ENCODE measurements at places on chromosomes 6 and 20. TPM values are rescaled to one million over a fixed set of nuclear protein-coding genes. Genes with fewer than 3 reads are reported as not detected.
A peak's percentile ranks its signal among the peaks of the same experiment; 100 is the strongest.

DNA sequence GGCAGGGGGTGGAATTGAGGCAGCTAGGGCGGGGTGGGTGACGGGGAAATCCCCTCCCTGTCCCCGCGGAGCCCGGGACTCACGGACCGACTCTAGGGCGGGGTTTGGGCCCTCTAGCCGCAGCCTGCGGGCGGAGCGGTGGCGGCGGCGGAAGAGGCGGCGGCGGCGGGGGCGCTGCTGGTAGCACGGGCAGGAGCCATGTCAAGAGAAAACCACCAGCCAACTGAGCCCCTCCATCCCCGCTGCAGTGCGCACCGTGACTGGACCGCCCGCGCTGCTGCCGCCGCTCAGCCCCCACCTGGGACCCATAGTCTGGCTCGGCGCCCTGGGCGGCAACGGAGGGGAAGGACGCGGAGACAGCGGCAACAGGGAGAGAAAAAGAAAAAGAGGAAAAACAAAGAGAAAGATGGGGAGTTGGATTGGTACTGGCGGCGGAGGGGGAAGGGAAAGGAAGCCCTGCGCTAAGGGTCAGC is 1.2 kb upstream of the C6orf62 start:
- DNase-seq, result no peak

DNA sequence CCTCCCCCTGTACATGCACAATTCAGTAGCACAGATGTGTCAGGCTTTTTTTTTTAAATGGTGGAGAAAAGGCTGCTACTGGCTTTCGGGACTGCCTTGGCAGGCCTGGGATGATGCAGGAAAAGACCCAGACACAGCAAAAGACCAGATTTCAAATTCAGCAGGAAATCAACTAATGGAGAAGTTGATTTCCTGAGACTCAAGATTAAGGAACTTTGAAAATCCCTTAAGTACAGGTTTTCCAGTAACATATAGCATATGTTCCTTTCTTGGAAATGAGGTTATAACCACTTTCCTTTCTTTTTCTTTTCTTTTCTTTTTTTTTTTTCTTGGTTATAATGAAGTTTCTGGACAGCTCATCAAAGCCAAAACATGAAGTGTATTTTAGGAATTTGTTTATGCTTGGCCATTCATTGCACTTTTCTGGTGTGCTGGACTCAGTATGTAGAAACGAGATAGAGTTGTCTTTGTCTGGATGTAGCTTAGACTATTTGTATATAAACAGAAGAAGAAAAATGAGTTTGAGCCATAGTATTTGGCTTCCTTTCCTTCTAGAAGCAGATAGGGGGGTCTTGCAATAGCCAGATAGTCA is 119.4 kb downstream of the SASH1 start:
- no peak for DNase-seq

Gene ADGRF5
- not detected for total RNA-seq

- DNase-seq, result no peak
Observed at GRCh38 chr6:43254138-43254817, 11.0 kb downstream of the TTBK1 start.

Gene GRM1
- not detected for total RNA-seq

DNA sequence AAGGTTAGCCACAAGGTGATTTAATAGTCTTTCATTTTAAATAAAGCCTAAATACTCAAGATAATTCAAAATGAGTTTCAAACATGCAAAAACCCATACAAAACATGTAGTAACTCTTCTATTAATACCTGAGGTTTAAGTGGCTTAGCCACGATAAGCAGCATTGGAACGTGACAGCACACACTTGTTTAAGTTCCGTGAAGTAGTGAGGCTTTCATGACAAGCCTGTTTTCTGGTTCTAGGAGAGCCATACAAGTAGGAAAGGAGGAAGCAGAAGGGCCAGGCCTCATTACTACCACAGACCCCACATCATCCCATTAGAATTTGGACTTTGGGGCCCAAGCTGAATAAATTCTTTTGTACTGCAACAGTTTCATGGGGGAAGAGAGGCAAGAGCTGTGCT is 54.3 kb upstream of the PRND start:
- DNase-seq, result no peak

Gene CDH26
- not detected for total RNA-seq

GRCh38 chr6:8066108-8066507 is 1.9 kb upstream of the BLOC1S5 start:
- DNase-seq, result no peak

- no peak for DNase-seq
Observed at GRCh38 chr6:48401016-48401415, 290.0 kb upstream of the PTCHD4 start.

- DNase-seq, result no peak
Observed at GRCh38 chr20:6863355-6863754, 95.9 kb downstream of the BMP2 start.

GRCh38 chr6:33979750-33980149 is 166.1 kb downstream of the GRM4 start:
- DNase-seq, result peak; percentile 29

Gene TRERF1
- 3.0 TPM for total RNA-seq

DNA sequence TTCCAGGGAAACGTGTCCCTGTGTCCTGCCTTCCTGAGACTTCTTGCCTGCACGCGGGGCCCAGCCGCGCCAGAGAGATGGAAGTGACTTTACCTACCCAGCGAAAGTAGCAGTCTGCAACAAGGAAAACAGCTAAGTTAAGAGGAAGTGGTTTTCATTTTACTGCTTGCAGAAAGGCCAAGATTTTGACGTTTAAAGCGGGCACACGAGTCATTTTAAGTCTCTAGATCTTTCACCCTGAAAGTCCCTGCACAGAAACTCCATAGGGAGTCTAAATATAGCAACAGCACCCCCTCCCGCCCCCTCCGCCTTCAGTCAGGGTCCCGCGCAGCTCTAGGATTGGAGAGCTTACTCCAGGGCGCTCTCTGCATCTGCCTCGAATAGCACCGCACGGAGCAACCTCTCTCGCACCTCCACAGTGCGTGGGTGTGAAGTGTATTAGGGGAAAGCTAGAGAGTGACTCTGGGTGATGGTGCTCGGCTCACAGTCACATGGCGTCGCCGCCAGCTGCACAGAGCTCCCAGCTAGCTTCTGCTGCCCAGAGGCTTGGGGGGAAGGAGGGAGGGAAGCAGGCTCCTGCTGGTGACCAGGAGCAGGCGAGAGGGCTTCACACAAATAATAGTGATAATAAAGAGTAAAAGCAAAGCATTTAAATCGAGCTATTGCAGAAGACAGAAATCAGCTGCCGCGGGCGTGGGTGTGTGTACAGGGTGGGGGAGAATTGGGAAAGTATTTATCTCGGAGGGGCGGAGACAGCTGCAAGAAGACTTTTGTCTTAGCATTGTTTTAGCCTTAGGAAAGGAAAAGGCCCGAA is 1.8 kb upstream of the KCNQ5 start:
- DNase-seq, result no peak

- DNase-seq, result no peak
Observed at GRCh38 chr20:41587523-41587922, 30.7 kb downstream of the CHD6 start.

DNA sequence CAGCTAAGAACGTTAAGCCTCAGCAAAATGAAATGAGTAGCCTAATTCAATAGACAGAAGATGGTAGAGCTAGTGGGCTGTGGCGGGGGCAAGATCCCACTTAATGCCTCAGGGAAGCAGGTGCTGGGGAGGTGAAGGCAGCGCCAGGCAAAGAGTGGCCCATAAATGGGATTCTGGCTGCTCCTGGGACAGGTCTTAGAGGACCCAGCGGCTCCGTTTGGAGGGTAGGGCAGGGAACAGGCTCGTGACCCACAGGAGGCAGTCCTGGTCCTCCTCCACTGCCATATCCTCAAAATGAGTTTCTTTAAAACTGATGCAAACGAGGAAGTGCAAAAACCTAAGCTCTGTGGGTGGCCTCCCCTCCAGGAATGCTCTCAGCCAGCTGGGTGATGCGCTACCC is 32.7 kb downstream of the SAYSD1 start:
- DNase-seq, result no peak

Gene DEFB124
- not detected for total RNA-seq

Gene SLPI
- total RNA-seq, result not detected

GRCh38 chr6:31556307-31556706 is 8.9 kb downstream of the NFKBIL1 start:
- DNase-seq, result no peak

Gene GJA10
- not detected for total RNA-seq

DNA sequence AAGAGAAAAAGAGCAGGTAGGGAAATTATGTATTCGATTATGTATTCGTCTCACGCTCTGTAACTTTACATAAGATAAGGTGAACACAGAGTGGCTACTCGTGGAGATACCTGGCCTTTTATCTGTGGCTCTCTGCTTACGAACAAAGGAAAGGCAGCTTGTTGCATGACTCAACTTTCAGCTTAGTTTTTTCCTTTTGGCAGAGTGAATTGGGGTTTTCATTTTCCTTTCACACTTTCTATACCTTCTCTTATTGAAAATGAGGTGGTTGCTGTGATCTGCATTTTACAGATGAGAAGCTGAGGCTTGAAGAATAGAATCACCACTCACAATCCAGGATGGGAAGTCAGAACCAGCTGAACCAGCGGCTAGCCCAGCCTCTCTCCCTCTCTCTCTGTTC is 13.3 kb upstream of the KCNK15 start:
- DNase-seq, result no peak

- no peak for DNase-seq
Observed at GRCh38 chr6:73747289-73747688, 51.3 kb downstream of the CD109 start.

DNA sequence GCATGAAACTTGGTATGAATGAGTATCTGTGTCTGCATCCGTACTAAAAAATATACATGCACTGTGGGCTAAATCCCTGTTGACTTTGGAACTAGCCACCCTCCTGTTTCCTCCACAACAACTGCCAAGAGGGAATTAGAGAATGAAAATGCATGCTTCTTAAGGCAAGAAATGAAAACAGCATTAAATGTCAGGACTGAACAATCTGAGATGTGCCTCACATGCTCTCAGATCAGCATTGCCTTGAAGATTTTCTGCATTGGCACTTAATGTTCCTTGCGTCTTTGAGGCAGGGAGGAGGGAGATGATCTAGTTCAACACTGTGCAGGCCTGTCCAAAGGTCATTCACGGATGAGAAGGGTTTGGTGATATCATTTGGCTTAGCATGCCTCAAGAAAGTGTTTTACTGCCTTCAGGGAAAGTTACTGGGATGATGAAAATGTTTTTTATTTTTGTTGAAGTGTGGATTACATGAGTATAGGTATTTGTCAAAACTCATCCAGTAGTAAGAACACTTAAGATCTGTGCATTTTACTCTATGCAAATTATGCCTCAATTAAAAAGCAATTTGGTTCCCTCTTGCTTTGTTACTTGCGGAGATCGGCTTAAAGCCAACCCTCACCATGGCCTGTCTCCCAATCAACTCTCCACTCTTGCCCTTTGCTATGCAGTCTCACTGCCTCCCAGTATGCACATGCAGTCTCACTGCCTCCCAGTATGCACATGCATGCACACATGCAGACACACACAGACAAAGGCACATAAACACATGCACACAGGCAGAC is 47.5 kb upstream of the RIN2 start:
- DNase-seq, result no peak

GRCh38 chr6:4209196-4209595 is 73.8 kb upstream of the ECI2 start:
- DNase-seq, result no peak

Gene CCN6
- total RNA-seq, result not detected

- DNase-seq, result no peak
Observed at GRCh38 chr6:100344761-100345160, 120.0 kb downstream of the SIM1 start.

Gene FAXC
- 20.5 TPM for total RNA-seq

Gene IRF4
- 0.76 TPM for total RNA-seq

DNA sequence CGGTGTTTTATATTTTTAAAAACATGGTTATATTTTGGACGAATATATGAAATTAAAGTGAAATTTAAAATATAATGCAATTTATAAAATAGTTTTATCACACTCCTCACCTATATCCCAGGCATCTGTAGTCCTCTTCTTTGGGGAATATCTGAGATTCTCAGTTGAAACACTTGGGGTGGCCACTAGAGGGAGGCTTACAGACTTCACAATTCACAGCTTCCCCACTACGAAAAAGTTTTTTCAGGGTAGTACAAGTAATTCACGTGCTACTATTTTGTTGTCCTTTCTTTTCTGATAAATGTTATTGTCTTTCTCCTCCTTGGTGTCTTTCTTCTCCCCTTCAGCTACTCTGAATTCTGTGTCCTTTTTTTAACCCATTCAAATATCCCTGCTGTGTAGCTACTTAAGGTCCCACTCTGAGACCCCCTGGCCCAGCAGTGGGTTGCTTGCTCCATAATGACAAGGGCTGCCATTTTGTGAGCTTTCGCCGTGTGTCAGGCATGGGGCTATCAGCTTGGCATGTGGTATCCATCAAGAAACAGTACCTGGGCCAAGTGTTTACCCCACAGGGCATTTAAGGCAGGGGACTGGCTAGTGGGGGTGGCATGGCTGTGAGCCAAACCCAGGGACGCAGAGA is 43.6 kb upstream of the PHACTR3 start:
- no peak for DNase-seq

GRCh38 chr20:22815603-22816315 is 219.4 kb upstream of the SSTR4 start:
- DNase-seq, result no peak

DNA sequence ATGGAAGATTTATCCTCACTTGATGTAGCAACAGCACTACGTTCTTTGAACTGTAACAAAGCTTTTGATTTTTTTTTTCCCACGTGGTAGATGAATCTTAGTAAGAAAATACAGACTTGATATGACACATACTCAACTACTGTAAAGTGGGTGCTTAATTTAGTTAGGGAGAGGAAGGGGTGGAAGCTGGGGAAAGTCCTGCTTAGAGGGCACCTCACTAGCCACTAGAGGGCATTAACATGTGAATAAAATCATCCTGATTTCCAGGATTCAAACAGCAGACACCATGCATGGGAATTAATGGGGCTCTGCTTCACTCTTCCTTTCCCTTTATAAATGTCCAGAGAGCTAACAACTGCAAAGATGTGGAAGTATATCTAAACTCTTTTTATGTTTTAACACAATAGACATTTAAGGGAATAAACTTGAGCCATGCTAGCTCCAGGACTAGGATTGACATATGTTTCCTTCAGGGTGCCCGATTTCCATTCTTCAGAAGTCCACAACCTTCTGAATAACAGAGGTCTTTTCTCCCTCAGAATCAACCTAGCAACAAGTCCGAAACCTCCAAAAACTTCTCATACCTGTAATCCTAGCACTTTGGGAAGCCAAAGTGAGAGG is 250.1 kb downstream of the ATXN1 start:
- peak; percentile 48 for DNase-seq

DNA sequence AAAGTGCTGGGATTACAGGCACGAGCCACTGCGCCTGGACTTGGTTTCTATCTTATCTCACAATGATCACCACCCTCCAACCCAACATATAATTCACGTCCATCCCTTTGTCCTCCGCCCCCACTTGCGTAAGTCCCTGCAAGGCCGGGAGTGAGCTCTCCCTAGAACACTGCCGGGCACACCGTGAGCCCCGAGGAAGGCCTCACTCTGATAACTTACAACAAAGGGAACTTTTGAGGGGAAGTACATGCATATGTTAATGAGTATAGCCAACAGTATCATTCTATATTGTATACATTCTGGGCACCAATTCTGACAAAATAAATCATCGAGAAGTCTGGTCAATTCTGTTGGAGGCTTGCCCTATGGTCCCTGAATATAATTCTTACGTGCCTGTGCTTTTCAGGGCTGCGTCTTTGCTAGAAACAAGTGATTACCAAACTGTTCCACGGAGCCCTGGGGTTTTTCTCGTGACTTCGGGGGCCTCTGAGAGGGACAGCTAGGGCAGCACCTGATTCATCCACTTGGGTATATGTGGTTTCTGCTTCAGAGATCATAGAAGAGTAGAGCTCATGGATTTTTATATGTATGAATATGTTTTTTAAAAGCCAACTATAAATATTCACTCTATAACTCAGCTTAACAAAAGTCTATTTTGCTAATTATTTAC is 469.8 kb upstream of the AGPAT4 start:
- DNase-seq, result no peak

- DNase-seq, result no peak
Observed at GRCh38 chr6:1394514-1395463, 5.4 kb downstream of the FOXF2 start.
